ENCODE measurements at places on chromosomes 1 and 21.

DNA sequence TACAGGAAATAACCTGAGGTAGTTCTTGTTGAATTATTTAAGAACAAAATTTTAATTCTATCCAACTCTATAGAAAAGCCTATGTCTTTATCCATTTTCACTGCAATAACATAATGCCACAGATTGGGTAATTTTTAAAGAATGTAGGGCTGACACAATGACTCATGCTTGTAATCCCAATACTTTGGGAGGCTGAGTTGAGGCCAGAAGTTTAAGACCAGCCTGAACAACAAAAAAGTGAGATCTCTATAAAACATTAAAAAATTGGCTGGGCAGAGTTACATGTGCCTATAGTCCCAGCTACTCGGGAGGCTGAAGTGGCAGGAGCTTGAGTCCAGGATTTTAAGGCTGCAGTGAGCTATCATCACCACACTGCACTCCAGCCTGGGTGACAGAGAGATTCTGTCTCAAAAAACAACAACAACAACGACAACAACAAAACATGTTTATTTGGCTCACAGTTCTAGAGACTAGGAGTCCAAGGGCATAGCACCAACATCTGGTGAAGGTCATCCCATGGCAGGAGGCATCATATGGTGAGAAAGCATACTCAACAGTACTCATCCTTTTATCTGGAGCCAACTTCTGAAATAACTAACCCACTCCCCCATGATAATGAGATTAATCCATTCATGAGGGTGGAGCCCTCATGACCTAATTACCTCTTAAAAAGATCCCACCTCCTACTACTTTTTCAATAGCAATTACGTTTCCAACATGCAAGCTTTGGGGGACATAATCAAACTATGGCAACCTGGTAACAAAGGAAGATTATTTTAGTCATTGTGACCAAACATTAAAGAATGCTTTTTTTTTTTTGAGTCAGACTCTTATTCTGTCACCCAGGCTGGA is 59.6 kb downstream of the ABL2 start:
- DNase-seq: no peak

DNA sequence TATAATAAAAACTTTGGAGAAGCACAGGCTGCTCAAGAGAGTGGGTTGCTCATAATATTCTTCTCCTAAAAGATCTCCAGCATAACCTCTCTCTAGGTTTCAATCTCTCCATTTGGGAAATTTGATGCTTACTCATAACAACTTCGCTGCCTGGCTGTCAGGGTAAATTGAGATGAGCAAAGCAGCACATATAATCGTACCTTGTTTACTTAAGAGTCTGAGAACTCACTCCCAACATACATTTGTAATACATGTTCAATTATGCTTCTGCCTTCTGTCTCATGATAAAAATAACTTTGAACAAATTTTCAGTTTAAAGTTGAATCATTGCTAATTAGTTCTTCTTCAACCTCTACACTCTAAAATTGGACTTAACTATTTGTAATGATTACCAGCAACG is 68.9 kb downstream of the DUSP10 start:
- DNase-seq: no peak

DNA sequence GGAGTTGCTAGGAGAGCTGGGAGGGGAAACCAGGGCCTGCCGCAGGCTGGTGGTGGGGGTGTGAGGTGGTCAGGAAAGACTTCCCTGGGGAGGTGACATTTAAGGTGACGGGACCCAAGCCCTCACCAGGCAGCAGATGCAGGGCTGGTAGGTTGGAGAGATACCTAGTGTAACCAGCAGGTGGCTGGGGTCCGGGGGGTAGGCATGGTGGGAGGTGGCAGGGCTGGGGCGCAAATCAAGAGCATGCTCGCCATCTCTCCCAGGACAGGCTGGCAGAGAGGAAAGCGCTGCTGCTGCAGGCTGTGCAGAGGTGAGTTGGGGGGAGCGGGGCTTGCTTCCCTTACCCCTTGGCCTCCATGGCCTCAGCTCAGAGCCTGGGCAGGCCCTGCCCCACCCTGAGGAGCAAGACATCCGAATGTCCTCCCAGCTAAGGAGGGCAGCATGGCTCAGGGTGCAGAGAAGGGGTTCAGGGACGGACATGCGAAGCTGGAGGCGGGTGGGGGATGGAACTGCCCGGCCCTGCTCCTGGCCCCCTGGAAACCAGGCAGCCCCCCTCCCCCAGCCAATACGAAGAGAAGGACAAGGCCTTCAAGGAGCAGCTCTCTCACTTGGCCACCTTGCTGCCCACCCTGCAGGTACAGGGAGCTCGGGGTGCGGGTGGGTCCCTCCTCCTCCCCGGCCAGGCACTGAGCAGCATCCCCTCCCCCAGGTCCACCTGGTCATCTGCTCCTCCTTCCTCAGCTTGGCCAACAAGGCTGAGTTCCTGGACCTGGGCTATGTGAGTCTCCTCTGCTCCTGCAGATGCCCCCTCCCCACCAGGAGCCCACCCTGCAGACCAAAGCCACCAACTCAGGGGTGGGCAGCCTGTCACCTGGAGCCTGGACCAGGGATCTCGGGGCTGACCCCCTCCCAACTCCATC is 4.0 kb downstream of the RNF207 start:
- DNase-seq: peak; percentile 15

DNA sequence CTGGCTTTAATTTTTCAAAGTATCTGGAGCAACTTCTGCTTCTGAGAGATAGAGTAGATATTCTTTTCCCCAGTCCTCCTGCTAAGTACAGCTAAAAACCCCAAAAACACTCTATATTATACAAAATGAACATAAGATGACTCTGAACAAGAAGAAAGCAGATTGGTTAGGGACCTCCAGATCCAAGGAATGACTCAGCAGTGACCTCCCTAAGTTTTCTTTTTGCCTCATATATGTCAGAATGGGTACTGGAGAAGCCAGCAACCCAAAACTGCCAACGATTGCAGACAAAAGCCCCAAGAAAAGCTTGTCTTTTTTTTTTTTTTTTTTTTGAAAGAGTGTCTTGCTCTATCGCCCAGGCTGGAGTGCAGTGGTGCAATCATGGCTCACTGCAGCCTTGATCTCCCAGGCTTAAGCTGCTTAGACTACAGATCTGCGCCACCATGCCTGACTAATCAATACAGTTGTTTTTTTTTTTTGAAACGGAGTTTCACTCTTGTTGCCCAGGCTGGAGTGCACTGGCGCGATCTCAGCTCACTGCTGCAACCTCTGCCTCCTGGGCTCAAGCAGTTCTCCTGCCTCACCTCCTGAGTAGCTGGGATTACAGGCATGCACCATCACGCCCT is 22.7 kb downstream of the NDUFS5 start:
- DNase-seq: no peak

GRCh38 chr1:30701258-30701633 is 22.1 kb downstream of the MATN1 start:
- no peak for DNase-seq
